ENCODE measurements at places on chromosomes 11 and 22. TPM values are rescaled to one million over a fixed set of nuclear protein-coding genes. Genes with fewer than 3 reads are reported as not detected.

GRCh38 chr22:39241794-39242594 lies 2.8 kb downstream of the PDGFB start:
- peaks cover 30% of the 10 kb centered on the region for H3K4me1 ChIP-seq
- no peak for DNase-seq

- no peaks in the 10 kb centered on the region for H3K4me1 ChIP-seq
- H3K27me3 ChIP-seq: peaks cover 20% of the 10 kb centered on the region
- H3K36me3 ChIP-seq: no peaks in the 10 kb centered on the region
- no peak overlapping the region for H3K27ac ChIP-seq
- no peak for DNase-seq
Observed at GRCh38 chr11:2186669-2187279, 15.2 kb upstream of the TH start.

DNA sequence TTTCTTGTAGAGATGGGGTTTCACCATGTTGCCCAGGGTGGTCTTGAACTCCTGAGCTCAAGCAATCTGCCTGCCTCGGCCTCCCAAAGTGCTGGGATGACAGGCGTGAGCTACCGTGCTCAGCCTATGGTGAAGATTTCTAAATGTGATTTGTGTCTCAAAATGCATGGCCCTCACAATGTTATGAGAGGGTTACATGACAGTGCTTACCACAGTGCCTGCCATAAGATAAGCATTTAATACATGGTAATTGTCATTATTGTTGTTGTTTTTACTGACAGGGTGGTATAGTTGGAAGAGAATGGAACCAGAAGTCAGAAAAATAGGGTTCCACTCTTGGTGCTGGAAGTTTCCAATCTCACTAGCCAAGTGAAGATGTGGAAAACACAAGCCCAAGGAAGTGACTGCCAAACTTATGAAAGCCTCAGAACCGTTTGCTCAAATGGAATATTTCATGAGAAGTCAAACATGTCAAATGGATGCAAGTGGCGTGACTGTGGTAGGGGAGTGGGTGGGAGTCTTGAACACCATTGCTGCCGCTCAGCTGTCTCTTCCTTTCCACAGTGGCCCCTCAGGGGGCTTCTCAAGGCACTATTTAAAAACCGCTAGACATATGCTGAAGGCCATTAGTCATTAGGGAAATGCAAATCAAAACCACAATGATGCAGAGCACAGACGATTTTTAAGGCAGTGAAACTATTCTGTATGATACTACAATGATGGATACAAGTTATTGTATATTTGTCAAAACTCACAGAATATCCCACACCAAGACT lies 29.1 kb upstream of the LMO2 start:
- no peaks in the 10 kb centered on the region for H3K27me3 ChIP-seq
- no peaks in the 10 kb centered on the region for H3K4me1 ChIP-seq
- no peaks in the 10 kb centered on the region for H3K36me3 ChIP-seq
- no peak overlapping the region for H3K4me3 ChIP-seq

DNA sequence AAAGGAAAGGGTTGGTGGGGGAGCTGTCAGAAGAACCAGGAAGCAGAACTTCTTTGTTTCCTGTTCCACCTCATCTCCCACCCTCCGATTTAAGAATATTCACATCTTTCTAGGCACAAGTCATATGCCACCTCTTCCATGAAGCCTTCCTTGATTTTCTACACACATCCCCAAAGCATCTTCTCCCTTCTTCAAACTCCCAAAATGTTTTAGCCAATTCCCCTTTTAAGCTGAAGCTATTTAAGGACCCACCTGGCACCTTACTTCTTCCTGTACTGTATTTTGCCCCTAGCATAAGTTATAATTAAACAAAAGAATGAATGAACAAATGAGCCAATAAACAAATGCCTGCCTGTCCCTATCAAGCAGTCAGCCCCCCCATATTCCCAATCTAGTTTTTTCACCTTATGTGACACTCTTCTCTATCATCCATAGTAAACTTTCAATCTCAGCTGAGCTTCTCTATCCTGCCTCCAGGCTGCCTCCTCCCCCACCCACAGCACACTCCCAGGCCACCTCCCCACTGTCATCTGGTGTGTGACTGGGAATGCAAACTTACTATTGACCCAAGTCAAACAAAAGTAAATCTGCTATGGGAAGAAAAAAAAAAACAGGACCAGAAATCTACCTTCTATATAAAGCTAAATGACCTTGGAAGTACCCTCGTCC lies 3.9 kb downstream of the TNKS1BP1 start:
- H3K27me3 ChIP-seq: no peaks in the 10 kb centered on the region
- H3K4me3 ChIP-seq: peak overlapping the region; percentile 91
- H3K27ac ChIP-seq: peak overlapping the region; percentile 98
- no peaks in the 10 kb centered on the region for H3K36me3 ChIP-seq

DNA sequence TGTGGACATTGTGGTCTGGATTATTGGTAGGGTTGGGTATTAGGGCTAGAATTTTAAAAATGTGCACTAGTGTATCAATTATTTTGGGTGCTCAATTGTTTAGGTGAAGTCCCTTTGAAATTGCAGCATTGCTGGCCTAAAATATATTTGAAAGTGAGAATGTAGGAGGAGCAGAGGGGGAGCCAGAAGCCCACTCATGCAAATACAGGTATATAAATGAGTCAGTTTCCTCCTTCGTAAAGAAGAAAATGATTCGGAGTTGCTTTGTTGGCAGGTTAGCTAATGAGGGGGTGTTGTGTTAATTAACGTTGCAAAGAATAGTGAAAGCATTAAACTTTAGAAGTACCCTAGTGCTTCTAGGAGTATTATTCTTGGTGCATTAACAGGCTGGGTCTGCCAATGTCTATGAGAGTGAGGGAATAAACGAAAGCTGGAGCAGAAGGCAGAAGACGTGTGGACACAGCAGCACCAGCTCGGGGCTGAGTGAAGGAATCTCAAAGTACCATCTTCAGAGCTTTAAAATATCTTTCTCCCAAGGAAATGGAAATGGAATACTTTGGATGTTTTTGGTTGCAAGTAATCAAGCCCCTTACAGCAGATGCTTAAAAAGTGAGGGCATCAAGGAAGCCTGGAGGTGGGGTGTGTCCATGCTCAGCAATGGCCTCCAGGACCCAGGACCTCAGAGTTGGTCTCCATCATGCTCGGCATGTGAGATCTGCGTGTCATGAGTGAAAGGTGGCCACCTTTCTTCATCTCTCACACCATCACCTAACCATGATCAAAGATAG lies 522.9 kb downstream of the NTM start:
- no peaks in the 10 kb centered on the region for H3K36me3 ChIP-seq
- no peaks in the 10 kb centered on the region for H3K27me3 ChIP-seq
- no peak for DNase-seq
- no peaks in the 10 kb centered on the region for H3K4me1 ChIP-seq
- no peak overlapping the region for H3K27ac ChIP-seq

GRCh38 chr11:114052160-114052559 lies 7.4 kb upstream of the ZBTB16 start:
- no peaks in the 10 kb centered on the region for H3K27me3 ChIP-seq
- no peaks in the 10 kb centered on the region for H3K4me1 ChIP-seq
- DNase-seq: peak; percentile 17
- no peak overlapping the region for H3K27ac ChIP-seq
- no peak overlapping the region for H3K4me3 ChIP-seq

- H3K4me3 ChIP-seq: no peak overlapping the region
- peaks cover 4% of the 10 kb centered on the region for H3K27me3 ChIP-seq
- no peaks in the 10 kb centered on the region for H3K36me3 ChIP-seq
- no peak overlapping the region for H3K27ac ChIP-seq
Observed at GRCh38 chr11:20529757-20530156, 69.7 kb upstream of the SLC6A5 start.

DNA sequence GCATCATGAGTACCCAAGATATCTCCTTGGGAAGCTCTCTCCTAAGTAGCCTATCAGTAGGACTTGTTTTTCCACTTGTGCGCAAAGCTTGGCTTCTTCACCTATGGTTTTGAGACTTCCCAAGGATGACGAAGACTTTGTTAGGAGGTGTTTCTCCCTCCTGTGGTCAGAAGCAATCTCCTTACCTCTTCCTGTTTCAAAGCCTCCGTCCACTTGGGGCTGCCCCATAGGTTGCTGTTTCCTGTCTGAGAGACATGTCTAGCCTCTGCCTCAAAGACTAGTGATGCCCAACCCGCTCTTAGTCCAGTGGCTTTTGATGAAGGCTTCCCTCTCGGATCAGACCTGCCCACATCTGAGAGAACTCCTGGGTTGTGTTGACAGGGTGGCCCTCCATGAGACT lies 92.9 kb downstream of the TRAF6 start:
- no peak overlapping the region for H3K27ac ChIP-seq
- H3K4me1 ChIP-seq: no peaks in the 10 kb centered on the region
- no peaks in the 10 kb centered on the region for H3K27me3 ChIP-seq
- no peak for DNase-seq

DNA sequence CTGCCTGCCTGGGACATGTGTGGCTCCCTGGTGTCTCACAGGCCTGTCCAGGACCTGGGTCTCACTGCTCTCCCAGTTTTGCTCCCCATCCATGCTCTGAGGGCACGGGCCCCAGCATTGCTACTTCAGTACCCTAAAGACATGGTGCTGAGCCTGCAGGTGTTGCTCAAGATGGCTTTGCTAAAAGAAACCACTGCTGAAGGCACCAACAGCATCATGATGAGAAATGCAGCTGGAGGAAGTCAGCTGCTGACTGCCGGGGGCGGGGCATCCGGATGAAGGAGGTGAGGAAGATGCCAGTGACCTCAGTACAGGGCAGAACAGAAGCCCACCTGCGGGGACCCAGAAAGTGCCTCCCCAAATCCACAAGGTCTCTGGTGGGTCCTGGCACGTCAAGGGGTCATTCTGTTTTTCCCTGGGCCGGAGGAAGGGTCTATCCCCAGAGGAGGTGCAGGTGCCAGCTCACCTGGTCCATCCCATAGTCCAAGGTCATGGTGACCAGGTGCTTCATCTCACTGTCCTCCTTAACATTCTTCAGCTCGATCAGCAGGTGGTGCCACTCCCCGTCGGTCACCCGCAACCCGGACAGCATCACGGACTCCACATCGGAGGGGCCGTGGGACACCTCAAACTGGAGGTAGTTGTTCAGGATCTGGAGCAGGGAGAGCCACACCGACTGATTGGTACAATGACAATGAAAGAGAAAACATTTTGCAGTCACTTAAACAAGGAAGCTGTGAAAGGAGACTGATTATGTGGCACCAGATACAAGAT lies 63.9 kb downstream of the TRMU start:
- H3K4me3 ChIP-seq: no peak overlapping the region
- no peaks in the 10 kb centered on the region for H3K36me3 ChIP-seq
- no peak for DNase-seq

GRCh38 chr22:27084130-27084529 lies 426.7 kb downstream of the MIAT start:
- H3K36me3 ChIP-seq: no peaks in the 10 kb centered on the region
- no peak overlapping the region for H3K4me3 ChIP-seq
- DNase-seq: no peak
- H3K27me3 ChIP-seq: peaks cover 11% of the 10 kb centered on the region
- H3K4me1 ChIP-seq: no peaks in the 10 kb centered on the region

- H3K4me3 ChIP-seq: no peak overlapping the region
- no peaks in the 10 kb centered on the region for H3K27me3 ChIP-seq
- no peak overlapping the region for H3K27ac ChIP-seq
- H3K4me1 ChIP-seq: no peaks in the 10 kb centered on the region
- DNase-seq: no peak
Observed at GRCh38 chr11:12218909-12219308, 108.5 kb downstream of the MICAL2 start.

GRCh38 chr11:27663326-27663725 lies 36.9 kb downstream of the BDNF start:
- DNase-seq: no peak
- H3K27me3 ChIP-seq: no peaks in the 10 kb centered on the region
- H3K27ac ChIP-seq: no peak overlapping the region
- no peaks in the 10 kb centered on the region for H3K36me3 ChIP-seq
- H3K4me3 ChIP-seq: no peak overlapping the region
- H3K4me1 ChIP-seq: no peaks in the 10 kb centered on the region

DNA sequence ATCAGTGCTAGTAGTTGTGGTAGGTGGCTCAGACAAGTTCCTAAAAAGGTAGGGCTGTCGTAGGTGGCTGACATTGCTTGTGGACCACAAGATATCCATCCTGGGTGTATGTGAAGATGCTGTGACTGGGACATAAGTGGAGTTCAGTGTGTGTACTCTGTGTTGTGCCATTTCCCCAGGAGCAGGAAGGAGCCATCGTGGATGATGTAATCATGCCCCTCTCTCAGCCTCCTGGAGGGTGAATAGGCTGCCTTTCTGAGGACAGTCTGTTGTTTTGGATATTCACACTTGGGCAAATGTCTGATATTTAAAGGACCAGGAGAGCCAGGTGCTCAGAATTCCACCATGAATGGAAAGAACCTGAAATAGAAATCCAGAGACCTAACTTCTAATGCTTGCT lies 2.7 kb downstream of the HEPHL1 start:
- H3K4me3 ChIP-seq: no peak overlapping the region
- DNase-seq: no peak
- H3K27ac ChIP-seq: no peak overlapping the region

GRCh38 chr11:60887556-60887955 lies 18.8 kb downstream of the PRPF19 start:
- H3K4me3 ChIP-seq: no peak overlapping the region
- no peaks in the 10 kb centered on the region for H3K27me3 ChIP-seq
- no peak overlapping the region for H3K27ac ChIP-seq

DNA sequence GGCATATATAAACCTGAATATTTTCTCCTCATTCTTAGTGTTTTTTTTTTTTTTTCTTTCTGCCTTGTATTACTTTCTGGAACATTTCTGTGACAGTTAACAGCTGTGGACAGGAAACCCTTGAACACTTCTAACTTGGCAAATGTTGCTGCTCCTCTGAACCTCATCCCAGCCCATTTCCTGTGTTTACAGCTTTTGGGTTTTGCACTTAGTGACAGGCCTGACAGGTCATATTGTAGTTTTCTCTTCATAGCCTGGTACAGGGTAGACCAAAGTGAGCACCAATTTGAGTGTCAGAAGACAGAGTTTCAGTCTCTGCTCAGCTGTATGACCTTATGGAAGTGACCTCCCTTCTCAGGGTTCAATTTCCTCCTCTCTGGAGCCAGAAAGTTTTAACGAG lies 91.6 kb downstream of the STIM1 start:
- peak; percentile 47 for DNase-seq

DNA sequence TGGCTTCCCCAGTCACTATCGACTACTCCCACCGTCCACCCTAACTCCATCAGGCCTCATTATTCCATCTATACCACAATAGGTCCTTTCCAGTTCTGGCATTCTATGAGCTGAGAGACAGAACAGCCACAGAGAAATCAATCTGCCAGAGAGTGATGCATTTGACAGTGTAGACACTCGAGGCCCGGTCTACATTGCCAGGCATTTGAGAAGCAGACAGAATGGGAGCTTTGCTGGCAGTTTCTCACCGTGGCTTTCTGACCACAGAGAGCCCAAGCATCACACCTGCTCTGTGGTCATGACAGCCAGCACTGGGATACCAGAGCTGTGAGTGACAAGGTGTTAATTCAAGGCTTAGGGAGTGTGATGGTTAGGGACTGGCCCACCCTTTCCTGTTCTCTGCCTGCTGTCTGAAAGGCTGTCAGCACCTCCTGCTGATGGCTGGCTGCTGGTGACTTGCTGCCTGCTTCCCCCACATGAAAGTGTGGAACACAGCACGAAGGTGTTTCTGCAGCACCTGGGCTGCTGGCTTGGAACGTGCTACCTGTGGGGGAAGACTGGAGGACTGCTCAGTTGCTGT lies 137.8 kb downstream of the KIRREL3 start:
- no peaks in the 10 kb centered on the region for H3K4me1 ChIP-seq
- no peaks in the 10 kb centered on the region for H3K36me3 ChIP-seq
- no peak overlapping the region for H3K4me3 ChIP-seq
- DNase-seq: no peak

Gene PATE4
- not detected for total RNA-seq

Gene LAYN
- 21.3 TPM for total RNA-seq

Gene MMP13
- total RNA-seq: not detected

Gene MS4A6E
- total RNA-seq: not detected

Gene PRR5
- 23.7 TPM for total RNA-seq

Gene GSTT2B
- 4.3 TPM for total RNA-seq

Gene SAA4
- 45.2 TPM for total RNA-seq

Gene MIOX
- not detected for total RNA-seq

Measured in breast epithelium (tissue), 4 donors.